ENCODE measurements at places on chromosomes 2 and 18.

GRCh38 chr18:42185486-42185885 lies 230.5 kb downstream of the PIK3C3 start:
- DNase-seq, result no peak

GRCh38 chr18:3703732-3704176 lies 253.8 kb downstream of the TGIF1 start:
- peak; percentile 60 for DNase-seq

DNA sequence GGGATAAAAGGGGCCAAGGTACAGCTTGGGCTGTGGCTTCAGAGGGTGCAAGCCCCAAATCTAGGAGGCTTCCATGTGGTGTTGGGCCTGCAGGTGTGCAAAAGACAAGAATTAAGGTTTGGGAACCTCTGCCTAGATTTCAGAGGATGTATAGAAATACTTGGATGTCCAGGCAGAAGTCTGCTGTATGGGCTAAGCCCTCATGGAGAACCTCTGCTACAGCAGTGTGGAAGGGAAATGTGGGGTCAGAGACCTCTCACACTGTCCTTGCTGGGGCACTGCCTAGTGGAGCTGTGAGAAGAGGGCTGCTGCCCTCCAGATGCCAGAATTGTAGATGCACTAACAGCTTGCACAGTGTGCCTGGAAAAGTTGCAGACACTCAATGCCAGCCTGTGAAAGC lies 880.6 kb upstream of the ID2 start:
- no peak for DNase-seq

- DNase-seq, result no peak
Measured at GRCh38 chr2:120772261-120772660, 36.6 kb downstream of the GLI2 start.

- no peak for DNase-seq
Measured at GRCh38 chr2:173667415-173667814, 297.8 kb downstream of the SP3 start.
